ENCODE measurements at places on chromosomes 1 and 21. TPM values are rescaled to one million over a fixed set of nuclear protein-coding genes. Genes with fewer than 3 reads are reported as not detected.

DNA sequence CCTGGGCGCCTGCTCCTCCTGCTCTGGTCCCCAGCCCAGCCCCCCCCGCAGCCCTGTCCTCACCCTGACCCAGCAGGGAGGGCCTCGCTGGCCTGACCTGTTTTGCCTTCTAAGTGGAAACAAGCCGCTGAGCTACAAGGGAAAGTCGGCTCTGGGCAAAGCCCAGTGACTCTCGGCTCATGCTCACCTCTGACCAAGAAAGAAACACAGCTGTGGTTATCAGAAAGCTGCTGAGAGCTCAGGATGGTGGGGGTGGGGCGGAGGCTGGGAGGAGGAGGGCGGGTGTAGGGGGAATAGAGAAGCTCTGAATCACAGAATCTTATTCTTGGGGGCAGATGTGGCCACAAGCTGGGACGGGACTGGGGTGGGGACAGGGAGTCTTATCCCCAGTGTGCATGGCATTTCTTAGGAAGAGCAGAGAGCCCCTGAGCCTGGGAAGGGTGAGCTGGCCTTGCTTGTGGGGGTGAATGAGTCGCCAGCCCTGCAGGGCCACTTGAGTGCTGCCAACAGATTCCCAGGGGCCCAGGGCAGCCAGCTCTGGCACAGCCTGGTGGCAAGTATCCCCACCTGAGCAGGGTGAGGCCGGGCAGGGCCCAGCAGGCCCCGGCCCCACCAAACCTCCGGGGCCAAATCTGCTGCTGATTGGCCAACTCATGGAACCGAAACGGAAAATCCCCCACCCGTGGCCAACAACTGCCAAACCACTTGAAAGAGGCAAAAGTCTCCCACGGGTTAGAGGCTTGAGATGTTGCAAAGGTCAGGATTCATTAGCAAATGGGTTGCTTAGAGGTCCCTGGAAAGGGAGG, 120.6 kb downstream of the SPSB1 start:
- no peak for DNase-seq
- no peak overlapping the region for H3K4me3 ChIP-seq
- H3K36me3 ChIP-seq, result no peaks in the 10 kb centered on the region
- H3K27ac ChIP-seq, result peak overlapping the region; percentile 90
- H3K27me3 ChIP-seq, result no peaks in the 10 kb centered on the region

DNA sequence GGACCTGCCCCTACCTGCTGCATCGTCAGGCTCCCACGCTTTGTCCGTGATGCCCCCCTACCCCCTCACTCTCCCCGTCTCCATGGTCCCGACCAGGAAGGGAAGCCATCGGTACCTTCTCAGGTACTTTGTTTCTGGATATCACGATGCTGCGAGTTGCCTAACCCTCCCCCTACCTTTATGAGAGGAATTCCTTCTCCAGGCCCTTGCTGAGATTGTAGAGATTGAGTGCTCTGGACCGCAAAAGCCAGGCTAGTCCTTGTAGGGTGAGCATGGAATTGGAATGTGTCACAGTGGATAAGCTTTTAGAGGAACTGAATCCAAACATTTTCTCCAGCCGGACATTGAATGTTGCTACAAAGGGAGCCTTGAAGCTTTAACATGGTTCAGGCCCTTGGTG, 8.9 kb downstream of the SPATA46 start:
- no peaks in the 10 kb centered on the region for H3K27me3 ChIP-seq
- H3K27ac ChIP-seq, result no peak overlapping the region
- H3K4me3 ChIP-seq, result no peak overlapping the region
- peaks cover 5% of the 10 kb centered on the region for H3K4me1 ChIP-seq

GRCh38 chr21:37631319-37632117, 264.9 kb downstream of the DYRK1A start:
- H3K4me1 ChIP-seq, result no peaks in the 10 kb centered on the region
- no peak for DNase-seq
- no peak overlapping the region for H3K27ac ChIP-seq
- no peaks in the 10 kb centered on the region for H3K36me3 ChIP-seq
- no peaks in the 10 kb centered on the region for H3K27me3 ChIP-seq
- no peak overlapping the region for H3K4me3 ChIP-seq

DNA sequence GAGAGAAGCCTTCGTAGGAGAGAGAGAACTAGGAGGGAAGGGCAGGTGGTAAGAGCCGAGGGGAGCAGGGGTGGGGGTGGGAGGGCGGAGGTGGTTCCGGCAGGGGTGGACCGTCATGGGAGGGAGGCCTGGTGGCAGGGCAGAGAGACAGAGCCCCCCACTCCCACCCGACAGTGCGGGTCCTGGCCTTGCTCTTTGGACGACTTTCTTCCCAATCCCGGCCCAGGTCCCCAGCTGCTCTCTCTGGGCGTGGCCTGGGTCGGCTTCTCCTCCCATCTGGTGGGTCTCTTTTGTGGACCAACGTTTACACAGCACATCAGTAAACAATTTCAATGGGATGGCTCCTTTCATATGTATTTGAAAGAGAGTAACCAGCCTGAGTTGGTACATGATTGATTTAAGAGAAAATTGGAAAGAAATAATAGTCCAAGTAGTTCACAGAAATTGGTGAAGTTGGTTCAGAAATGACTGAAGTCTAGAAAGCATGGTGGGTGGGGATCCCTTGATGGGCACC, 56.9 kb downstream of the LDLRAD2 start:
- no peaks in the 10 kb centered on the region for H3K27me3 ChIP-seq
- H3K4me1 ChIP-seq, result peaks cover 16% of the 10 kb centered on the region
- DNase-seq, result no peak
- H3K4me3 ChIP-seq, result no peak overlapping the region
- H3K36me3 ChIP-seq, result no peaks in the 10 kb centered on the region

GBP1 gene
- 17.4 TPM for total RNA-seq

- peaks cover 89% of the 10 kb centered on the region for H3K4me1 ChIP-seq
- H3K4me3 ChIP-seq, result no peak overlapping the region
- peak overlapping the region; percentile 97 for H3K27ac ChIP-seq
- no peaks in the 10 kb centered on the region for H3K27me3 ChIP-seq
- no peaks in the 10 kb centered on the region for H3K36me3 ChIP-seq
- DNase-seq, result no peak
These were observed 21.4 kb downstream of the KIRREL1 start for GRCh38 chr1:158014731-158015320.

LIN28A gene
- not detected for total RNA-seq

FCGR2B gene
- 10.3 TPM for total RNA-seq

KCNT2 gene
- 1.2 TPM for total RNA-seq

GRCh38 chr1:225880636-225881035, 1.5 kb downstream of the TMEM63A start:
- peak overlapping the region; percentile 94 for H3K4me3 ChIP-seq
- H3K36me3 ChIP-seq, result no peaks in the 10 kb centered on the region
- H3K4me1 ChIP-seq, result peaks cover 59% of the 10 kb centered on the region

DNA sequence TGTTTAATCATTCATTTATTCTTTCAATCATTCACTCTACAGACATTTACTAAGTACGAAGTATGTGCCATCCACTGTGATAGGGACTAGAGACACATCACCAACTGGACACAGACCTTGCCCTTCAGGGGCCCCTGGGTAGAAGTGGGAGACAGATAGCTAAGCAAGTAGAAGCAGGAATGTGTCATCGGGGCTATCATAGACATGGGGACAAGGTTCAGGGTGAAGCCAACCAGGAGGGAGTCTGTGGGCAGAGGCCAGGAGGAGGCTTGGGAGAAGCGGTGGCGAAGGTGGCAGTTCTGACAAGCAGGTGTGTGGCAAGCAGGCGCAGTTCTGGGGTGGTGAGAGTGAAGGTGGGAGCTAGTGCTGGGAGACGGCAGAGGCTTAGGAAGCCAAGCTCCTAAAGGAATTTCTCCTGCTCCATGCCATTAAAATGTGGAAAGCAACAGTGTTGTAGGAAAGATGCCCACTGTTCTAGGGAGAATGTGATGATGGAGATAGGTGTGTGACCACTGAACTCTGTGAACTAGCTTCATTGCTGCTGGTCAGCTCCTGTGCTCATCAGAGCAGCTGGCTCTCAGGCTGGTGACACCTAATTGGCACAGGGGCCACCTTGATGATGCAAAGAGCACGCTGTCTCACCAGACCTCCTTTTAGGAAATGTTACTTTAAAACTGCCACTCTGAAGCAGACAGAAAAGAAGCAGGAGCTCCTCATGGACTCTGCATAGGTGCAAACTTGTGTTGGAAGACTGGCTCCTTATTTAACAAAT, 79.7 kb upstream of the LPGAT1 start:
- no peaks in the 10 kb centered on the region for H3K4me1 ChIP-seq
- H3K4me3 ChIP-seq, result no peak overlapping the region
- no peaks in the 10 kb centered on the region for H3K27me3 ChIP-seq
- no peak for DNase-seq
- no peak overlapping the region for H3K27ac ChIP-seq
- no peaks in the 10 kb centered on the region for H3K36me3 ChIP-seq

DNA sequence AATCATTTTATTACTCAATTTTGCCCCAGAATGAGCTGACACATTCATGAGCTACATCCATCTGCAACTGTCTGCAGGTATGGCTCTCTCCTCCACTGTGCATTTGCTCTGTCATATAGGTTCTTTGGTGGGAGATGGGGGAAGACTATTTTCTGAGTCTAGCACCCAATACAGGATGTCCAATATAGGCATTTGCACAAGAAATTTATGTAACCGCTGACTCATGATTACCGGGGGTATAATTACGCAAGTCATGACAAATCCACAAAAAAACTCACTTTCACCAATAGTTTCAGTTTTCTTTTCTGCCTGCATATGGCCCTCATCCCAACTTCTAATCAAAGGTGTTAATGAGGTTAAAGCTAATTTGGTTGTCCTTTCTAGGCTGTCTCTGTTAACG, 17.5 kb upstream of the VSIG8 start:
- H3K27ac ChIP-seq, result no peak overlapping the region
- H3K4me3 ChIP-seq, result no peak overlapping the region
- DNase-seq, result no peak
- no peaks in the 10 kb centered on the region for H3K27me3 ChIP-seq
- no peaks in the 10 kb centered on the region for H3K36me3 ChIP-seq

- peaks cover 10% of the 10 kb centered on the region for H3K4me1 ChIP-seq
- no peak for DNase-seq
- no peaks in the 10 kb centered on the region for H3K27me3 ChIP-seq
- peaks cover 3% of the 10 kb centered on the region for H3K36me3 ChIP-seq
These were observed 11.2 kb upstream of the RAP1GAP start for GRCh38 chr1:21680381-21680780.

SCP2 gene
- 61.9 TPM for total RNA-seq

- H3K27me3 ChIP-seq, result no peaks in the 10 kb centered on the region
- peak within 1 kb of the TSS; percentile 13 for H3K4me3 ChIP-seq
- peak within 1 kb of the TSS; percentile 7 for H3K27ac ChIP-seq
- H3K36me3 ChIP-seq, result no peaks in the 10 kb centered on the region
These were observed at the start of gene LY9 for GRCh38 chr1:160795951-160796383. Gene LY9, plus strand, starts transcription at chr1:160796174. Its CDS starts 14 bp downstream, at chr1:160796188.
